IMR-90 (cell line): ENCODE measurements at places on chromosomes 6 and 20. TPM values are rescaled to one million over a fixed set of nuclear protein-coding genes. Genes with fewer than 3 reads are reported as not detected.

- no peak overlapping the region for H3K4me3 ChIP-seq
- H3K4me1 ChIP-seq, result no peaks in the 10 kb centered on the region
- no peak for DNase-seq
- no peak overlapping the region for H3K27ac ChIP-seq
These were observed 337.4 kb downstream of the CBLN4 start for GRCh38 chr20:55667955-55668354.

DNA sequence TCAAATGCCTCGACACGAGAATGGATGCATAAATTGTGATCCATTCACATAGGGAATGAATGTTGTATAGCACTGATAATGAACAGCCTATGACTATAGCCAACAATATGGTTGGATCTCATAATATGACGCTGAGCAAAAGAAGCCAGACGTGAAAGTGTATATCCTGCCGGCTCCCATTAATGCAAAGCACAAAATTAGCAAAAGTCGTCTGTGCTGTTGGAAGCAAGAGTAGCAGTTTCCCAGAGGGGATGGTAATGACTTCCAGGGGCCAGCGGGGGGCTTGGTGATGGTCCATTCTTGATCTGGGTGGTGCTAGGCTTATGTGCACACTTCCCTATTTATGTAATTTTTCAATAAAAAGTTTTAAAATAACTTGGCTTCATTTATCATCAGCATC is 1.0 kb upstream of the TAGAP start:
- peaks cover 40% of the 10 kb centered on the region for H3K27me3 ChIP-seq
- no peaks in the 10 kb centered on the region for H3K36me3 ChIP-seq
- H3K4me1 ChIP-seq, result no peaks in the 10 kb centered on the region
- no peak overlapping the region for H3K27ac ChIP-seq
- DNase-seq, result no peak
- H3K4me3 ChIP-seq, result no peak overlapping the region

DNA sequence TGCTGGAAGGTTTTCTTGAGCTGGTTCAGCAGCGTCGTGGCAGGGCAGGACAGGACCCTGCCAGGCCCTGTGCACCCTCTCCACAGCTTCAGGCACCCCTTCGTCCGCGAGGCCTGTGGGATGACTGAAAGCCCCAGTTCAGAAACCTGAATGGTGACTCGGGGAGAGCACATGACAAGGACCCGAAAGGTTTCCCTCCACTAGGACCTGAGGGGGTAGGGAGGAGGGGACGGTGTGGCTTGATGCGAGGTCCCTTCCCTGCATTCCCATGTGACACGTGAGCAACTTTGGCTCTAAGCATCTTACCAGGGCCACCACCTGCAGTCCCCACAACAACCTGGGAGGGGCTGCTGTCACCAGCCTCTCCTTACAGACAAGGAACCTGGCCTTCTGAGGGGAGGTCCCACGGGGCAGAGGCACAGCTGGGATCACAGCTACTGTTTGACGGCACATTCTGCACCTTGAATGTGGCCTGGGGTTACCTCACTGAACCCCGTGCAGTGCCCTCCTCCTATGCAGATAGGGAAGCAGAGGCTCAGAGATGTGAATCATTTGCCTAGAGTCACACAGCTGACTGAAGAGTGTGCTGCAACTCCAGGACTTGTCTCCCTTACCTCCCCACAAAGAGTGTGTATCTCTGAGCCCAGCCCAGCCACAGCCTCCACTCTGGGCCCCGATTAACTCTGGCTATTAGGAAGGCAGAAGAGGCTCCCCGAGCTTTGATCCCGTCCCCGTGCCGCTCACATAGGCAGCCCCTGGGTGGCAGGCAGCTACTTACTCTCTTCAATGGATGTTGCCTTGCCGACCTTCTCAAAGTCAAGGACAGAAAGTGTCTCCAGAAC is 84.6 kb downstream of the PTPN1 start:
- peaks cover 18% of the 10 kb centered on the region for H3K36me3 ChIP-seq
- H3K4me3 ChIP-seq, result no peak overlapping the region
- DNase-seq, result no peak

DNA sequence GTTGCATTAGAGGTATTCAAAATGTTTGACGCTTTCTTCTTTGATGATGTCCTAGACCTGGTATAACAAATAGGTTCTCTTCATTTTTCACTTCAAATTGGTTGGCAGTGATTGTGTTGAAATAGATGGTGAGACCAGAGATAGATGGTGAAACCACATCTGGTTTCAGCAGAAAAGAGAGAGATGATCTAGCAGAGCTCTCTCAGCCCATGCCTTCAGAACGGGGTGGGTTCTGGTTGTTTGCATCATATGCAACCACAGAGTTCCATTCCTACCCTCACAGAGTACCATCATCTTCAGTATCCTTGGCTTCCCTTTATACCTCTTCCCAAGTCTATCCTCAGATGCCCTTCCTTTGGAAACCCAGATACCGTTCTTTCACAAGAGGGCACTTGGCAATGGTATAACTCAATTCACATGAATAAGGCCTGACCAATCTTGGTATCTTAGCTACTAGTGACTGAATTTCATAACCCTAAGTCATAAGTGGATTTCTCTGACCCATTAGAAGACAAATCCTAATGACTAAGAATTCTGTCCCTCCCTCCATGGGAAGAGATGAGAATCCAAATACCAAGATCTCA is 93.7 kb downstream of the UBE3D start:
- no peaks in the 10 kb centered on the region for H3K36me3 ChIP-seq
- no peak overlapping the region for H3K27ac ChIP-seq
- no peaks in the 10 kb centered on the region for H3K27me3 ChIP-seq
- H3K4me3 ChIP-seq, result no peak overlapping the region
- DNase-seq, result no peak
- H3K4me1 ChIP-seq, result 0 out of 2 replicates have a peak, but pooled peaks cover 2% of the 10 kb centered on the region

TFAP2B gene
- not detected in 2 replicates for total RNA-seq

LAMA4 gene
- 29.7 and 35.8 TPM in 2 replicates for total RNA-seq

WFDC5 gene
- total RNA-seq, result not detected in 2 replicates

SLC22A1 gene
- 0.28 TPM in 1 of 2 replicates, not detected in the other for total RNA-seq

NKAIN2 gene
- not detected in 2 replicates for total RNA-seq

RNF39 gene
- total RNA-seq, result not detected in 2 replicates
